ENCODE measurements at places on chromosomes 16 and 17.

- DNase-seq, result no peak
These were observed 68.7 kb downstream of the BANP start for GRCh38 chr16:88019821-88020515.

GRCh38 chr17:12554251-12554650 is 111.4 kb upstream of the MYOCD start:
- DNase-seq, result no peak

DNA sequence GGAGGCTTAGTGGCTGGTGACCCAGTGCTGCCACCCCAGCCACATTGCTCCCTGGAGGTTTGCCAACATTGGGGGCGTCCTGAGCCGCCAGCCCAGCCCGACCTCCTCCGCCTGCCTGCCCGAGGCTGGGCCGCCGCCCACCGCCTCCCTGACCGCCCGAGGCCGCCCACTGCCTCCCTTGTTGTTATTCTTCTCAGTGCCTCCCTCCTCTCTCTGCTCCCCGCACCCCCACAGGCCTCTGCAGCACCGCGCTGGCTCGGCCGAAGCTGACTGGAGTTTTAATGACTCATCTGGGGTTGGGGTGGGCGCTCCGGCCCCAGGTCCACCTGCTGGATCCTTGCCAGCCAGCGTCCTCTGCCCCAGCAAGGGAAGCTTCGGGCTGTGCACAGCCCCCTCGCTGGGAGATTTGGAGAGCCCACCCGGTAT is 102.5 kb downstream of the RBFOX3 start:
- DNase-seq, result no peak

GRCh38 chr16:50276801-50277555 is 10.6 kb downstream of the ADCY7 start:
- no peak for DNase-seq

DNA sequence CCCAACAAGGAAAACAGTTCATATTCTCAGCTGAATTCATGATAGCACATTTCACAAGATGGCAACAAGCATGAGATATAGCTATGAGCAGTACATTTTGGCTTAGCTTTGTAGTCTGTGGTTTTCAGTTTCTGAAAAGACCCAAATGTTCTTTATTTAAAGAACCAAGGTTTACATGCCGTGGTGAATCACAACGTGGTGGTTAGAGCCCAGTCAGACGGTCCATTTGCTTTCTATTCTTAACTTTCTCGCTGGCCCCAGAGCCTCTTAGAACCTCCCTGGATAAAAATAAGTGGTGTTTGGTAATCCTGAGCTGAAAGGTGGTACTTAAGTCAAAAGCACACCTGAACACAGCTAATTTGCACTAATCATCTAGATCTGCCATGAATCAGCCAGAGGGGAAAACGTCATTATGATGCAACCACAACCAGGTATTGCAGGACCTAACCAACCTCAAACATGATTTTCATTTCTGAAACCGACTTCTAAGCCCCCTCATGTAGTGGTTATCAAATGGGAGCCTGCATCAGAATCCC is 18.6 kb upstream of the HAPSTR1 start:
- no peak for DNase-seq

DNA sequence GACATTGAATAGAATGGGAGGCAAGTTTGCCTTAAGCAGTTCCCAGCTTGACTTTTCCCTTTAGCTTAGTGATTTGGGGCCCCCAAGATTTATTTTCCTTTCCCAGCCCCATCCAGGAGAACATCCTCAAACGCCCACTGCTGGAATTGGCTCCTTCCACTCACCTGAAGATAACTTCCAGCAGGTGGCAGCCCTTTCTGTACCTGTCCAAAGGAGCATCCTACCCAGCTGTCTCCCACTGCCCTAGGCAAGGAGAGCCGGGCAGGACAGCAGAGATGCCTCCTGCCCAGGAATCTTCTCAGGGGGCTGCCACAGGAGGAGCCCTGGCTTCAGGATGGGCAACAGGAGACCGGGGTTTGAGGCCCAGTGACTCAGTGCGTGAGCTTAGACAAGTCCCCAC is 6.4 kb downstream of the CACNG5 start:
- DNase-seq, result no peak

- DNase-seq, result peak; percentile 60
These were observed 86.3 kb downstream of the SPECC1 start for GRCh38 chr17:20095336-20096080.

DNA sequence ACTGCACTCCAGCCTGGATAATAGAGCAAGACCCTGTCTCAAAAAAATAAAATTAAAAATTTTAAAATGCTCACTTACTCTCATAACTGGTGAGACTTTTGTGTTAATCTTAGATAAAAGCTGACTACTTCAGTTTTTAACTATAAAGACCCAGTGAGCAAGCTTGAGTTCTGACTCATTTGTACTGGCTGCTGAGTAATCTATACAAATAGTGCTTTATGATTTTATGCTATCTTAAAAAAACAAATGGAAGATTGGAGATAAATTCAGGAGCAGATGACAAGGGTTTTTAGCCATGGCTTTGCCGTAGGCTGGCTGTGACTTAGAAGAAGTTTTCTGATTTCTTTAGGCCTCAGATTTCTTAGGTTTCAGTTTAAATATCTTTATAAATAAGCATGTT is 30.5 kb downstream of the SNTB2 start:
- DNase-seq, result no peak

DNA sequence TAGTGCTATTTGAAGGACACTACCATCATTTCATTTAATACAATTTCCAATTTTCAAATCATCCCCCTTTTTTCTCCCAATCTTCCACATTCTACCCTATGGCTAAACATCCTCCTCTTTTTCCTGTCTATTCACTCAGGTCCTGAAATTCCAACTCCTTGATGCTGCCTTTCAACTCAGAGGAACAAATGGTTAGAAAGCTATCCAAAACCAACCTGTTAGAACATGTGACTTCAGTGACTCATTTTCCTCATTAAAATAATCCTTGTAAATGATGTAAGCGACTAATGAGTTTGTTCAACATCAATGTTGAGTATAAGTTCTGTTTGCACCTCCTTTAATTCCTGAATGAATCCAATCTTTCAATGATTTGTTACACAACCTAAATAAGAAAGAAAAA is 5.5 kb downstream of the PSMD12 start:
- DNase-seq, result no peak

DNA sequence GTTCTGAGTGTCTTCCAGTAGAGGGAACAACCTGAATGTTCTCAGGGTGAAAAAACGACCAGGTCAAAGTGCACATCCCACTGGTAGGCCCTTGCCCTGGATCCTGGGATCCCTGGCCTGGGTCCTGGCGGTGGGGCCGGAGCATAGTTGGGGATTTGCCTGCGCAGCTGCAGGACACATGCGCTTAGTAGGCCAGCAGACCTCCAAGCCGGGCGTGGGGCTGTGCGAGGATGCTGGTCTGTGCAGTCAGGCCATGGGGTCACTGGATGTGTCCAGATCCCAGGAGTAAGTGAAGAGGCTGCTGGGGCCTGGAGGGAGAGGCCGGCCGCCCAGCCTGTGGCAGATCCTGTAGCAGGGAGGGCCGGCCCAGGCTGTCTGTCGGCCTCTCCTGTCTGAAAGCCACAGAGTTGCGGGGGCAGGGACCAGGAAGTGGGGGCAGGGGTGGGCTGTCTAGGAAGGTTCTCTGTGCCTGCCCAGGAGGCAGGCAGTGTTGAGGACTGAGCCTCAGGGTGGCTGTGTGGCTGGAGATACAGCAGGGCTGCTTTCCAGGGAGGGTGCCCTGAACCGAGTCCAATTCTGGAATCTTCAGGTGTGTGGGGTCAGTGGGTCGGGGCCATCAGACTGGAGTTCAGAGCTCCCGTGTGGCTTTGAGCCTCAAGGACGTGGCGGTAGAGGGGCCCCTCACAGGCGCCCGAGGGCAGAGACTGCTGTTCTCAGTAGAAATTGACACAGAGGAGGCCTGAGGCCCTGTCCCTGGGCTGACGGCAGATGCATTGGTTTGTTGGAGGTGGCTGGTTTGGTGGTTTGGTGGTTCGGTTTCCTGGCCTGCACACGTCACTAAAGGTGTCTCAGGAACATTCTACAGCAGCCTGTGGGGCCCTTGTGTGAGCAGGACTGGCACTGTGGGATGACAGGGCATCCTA is 17.2 kb upstream of the NUDT16L1 start:
- DNase-seq, result no peak

DNA sequence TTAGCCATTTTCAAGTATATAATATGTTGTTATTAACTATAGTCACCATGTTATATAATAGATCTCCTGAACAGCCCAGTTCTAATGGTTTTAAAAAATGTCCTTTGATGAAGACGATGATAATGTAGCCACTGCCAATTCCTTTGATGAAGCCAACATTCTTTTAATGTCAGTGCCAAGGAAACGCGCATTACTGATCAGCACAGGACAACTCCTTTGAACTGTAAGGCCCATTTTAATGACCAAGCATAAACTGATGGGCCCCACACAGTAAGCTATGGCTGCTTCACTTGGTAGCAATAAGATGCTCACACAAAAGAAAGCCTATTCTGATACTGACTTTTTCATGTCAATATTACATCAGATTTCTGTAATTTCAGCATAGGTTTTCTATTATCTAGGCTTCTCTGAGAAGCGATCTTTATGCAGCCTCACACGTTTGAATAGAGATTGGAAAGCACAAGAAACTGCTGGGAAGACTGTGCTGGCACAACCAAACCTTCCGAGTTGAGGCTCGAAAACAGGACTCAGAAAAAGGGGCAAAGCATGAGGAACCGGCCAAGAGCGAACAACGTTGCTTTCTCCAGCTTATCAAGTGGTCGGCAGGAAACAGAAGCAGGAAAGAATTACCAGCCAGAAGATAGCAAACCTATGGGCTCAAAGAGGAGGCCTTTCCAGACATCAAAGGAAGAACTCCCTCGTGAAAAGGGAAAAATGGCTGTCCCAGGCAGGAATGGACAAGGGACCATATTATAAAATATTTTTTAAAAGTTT is 19.4 kb downstream of the ERN1 start:
- DNase-seq, result no peak

- no peak for DNase-seq
These were observed 31.8 kb upstream of the PRM1 start for GRCh38 chr16:11312718-11313492.

- DNase-seq, result no peak
These were observed 38.4 kb downstream of the TSC2 start for GRCh38 chr16:2086106-2086742.

- DNase-seq, result no peak
These were observed 3.3 kb downstream of the NR1D1 start for GRCh38 chr17:40097087-40097486.

DNA sequence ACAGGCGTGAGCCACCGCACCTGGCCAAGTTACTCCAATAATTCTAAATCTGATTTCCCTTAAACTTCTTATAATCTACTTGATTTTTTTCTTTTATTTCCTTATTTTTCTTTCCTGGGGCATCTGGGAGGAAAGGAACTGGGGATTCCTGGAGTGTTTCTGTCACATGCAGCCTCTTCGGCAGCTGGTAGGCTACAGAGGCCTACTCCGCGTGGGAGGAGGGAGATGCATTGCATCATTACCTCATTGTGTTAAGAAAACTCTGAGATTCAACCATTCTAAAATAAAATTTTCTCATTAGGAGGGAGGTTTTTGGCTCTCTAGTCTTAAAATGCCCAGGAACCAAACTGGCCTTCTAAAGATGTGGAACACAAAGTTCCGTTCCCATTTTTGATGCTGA is 64.0 kb downstream of the SOX9 start:
- DNase-seq, result no peak

GRCh38 chr17:44147812-44148211 is 6.1 kb downstream of the HROB start:
- no peak for DNase-seq

DNA sequence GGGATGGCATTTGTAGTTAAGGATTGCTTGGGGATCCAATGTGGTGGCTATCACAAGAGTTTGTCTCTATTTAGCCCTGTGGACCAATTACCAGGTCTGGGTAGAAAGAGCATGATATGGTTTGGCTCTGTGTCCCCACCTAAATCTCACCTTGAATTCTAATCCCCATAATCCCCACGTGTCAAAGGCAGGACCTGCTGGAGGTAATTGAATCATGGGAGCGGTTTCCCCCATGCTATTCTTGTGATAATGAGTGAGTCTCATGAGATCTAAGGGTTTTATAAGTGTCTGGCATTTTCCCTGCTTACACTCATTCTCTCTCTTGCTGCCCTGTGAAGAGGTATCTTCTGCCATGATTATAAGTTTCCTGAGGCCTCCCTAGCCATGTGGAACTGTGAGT is 86.4 kb upstream of the HS3ST4 start:
- no peak for DNase-seq

DNA sequence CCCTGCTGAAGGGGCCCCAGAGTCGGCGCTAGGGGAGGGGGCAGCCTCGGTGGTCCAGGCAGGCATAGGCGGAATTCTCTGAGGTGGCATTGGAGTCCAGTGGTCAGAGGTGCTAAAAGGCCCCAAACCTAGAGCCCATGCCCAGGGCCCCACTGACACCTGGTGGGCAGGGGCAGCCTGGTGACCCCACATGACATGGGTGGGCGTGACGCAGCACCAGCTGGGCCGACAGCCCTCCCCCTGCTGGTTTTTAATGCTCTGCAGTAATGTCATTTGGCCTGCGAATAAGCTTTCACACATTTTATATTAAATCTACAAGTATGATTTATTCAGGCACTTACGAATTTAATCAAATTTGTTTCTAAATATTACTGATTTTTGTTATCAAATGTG is 2.1 kb upstream of the RNPS1 start:
- no peak for DNase-seq
